ENCODE measurements at places on chromosomes 5 and 9.

DNA sequence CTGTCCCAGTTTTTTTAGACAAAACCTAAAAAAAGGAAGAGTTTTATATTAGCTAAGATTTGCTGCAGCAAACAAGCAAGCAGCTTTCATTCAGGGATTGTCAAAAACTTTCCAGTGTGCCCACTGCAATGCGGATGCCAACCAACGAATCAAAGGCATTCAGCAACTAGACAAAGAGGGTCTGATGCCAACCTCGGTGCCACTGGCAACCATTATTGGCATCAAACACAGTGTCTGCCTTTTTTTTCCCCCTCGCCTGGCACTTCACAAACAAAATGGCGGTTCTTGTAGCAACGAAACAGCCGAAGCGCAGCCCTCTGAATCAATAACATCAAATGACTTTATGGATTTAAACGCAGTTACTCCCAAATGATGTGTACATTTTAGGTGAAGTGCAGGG lies 10.4 kb downstream of the NFIB start:
- DNase-seq, result no peak

- DNase-seq, result no peak
Observed at GRCh38 chr5:40932766-40933165, 23.5 kb downstream of the C7 start.

DNA sequence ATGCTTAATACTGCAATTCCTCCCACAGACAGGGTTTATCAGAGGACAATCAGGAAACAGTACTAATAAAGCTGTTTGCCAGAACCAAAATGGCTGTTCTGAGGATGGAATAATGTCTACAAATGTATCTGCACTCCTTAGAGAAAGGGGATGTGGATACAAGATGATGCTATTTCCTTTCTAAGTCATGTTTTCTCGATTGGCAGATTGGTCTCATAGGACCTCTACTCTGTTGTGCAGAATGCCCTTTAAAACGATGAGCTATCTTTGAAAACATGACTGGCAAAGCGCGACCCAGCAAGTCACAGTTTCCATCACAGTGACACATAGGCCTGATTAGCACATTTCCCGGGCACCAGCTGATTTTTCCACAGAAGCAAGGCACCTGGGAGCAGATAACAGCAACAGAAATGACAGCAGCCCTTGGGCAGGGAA lies 54.0 kb downstream of the AOPEP start:
- no peak for DNase-seq

GRCh38 chr5:95403996-95404395 lies 12.8 kb downstream of the FAM81B start:
- no peak for DNase-seq

GRCh38 chr9:1049641-1050040 lies 516 bp upstream of the DMRT2 start:
- no peak for DNase-seq

- no peak for DNase-seq
Observed at GRCh38 chr9:113564498-113565237, 101.1 kb downstream of the RGS3 start.

- DNase-seq, result no peak
Observed at GRCh38 chr5:178931846-178932760, 8.9 kb upstream of the ZNF454 start.

DNA sequence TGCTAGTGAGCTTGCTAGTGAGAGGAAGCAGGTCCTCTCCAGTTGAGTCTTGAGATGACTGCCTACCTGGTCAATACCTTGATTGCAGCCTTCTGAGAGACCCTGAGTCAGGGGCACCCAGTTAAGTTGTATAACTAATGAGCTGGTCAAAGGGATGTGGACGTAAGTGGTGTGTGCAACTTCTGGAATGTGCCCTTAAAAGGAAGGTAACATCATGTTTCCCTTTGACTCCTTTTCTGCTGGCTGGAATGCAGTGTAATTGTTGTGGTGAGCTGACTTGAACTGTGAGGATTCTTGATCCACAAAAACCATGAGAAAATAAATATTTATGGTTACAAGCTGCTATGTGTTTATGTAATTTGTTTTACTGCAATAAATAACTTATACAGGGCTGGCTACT lies 2.4 kb upstream of the SNX2 start:
- no peak for DNase-seq

GRCh38 chr5:168599826-168600225 lies 20.7 kb upstream of the PANK3 start:
- DNase-seq, result no peak

DNA sequence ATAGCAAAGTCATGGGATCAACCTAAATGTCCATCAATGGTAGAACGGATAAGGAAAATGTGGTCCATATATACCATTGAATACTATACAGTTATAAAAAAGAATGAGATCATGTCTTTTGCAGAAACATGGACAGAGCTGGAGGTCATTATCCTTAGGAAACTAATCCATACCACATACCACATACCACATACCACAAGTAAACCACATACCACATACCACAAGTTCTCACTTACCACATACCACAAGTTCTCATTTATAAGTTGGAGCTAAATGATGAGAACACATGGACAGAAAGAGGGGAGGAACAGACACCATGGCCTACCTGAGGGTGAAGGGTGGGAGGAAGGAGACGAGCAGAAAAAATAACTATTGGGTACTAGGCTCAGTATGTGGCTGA lies 154.6 kb upstream of the GHR start:
- DNase-seq, result no peak

DNA sequence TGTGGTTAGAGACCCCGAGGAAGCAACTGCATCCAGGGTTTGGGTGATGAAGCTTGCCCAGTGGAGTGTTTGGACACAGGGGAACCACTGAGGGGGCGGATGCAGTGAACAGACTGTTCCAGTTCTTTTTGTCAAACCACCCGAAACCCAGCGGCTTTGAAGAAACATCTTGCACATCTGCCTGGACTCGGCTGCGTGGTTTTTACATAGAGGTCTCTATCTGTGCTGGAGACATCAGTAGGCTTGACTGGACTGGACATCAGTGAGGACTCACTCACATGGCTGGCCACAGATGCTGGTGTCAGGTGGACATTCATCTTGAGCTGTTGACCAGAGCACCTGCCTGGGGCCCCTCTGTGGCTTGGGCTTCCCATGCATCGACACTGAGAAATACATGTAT lies 15.3 kb upstream of the SPATA31E1 start:
- DNase-seq, result no peak

GRCh38 chr9:112188884-112189283 lies 13.8 kb upstream of the SUSD1 start:
- no peak for DNase-seq
